ENCODE measurements at places on chromosomes 2 and 18.

DNA sequence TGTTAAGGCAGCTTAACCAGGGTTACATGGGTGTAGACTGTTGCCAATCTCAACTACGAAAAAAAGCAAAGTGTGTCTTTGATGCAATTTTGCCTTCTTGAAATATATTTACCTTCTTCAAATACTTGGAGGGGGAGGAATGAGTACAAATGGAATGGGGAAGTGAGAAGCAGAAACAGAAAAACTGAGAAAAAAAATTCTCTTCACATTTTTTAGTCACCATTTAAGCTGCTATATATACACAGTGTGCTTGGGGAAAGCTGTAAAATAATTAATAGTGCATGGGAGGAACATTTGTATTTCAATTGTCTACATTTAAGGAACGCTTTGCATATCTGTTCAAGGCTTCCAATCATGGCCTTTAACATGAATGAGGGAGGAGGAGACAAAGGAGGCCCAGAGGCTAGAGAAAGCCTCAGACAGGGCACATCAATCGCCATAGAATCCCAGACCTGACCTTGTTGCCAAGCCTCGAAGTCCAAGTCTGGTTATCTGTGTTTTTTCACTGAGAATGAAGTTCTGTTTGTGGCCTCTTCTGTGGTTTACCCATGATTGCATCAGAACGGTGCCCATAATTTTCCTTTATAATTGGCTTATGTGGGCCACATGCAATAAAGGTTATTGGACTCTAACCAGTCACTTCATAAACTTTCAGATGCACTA is 158.6 kb downstream of the PIK3C3 start:
- no peak for DNase-seq

- DNase-seq = peak; percentile 88
Observed at GRCh38 chr18:32091724-32092421, at the start of gene RNF138. Gene RNF138 (plus strand): TSS chr18:32091874. CDS start chr18:32092777, 903 bp downstream.

GRCh38 chr2:84393829-84394228 is 65.3 kb downstream of the SUCLG1 start:
- DNase-seq = no peak

DNA sequence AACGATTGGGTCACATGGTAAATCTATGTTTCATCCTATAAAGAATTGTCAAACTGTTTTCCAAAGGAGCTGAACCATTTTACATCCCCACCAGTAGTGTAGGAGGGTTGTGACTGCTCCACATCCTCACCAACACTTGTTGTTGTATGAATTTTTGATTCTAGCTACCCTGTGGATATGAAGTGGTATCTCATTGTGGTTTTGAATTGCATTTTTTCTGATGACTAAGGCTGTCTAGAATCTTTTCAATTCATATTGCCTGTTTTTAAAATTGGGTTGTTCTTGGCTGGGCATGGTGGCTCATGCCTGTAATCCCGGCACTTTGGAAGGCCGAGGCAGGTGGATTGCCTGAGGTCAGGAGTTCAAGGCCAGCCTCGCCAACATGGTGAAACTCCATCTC is 44.5 kb downstream of the TXNL1 start:
- DNase-seq = no peak

- DNase-seq = no peak
Observed at GRCh38 chr18:37946324-37946723, 380.7 kb upstream of the CELF4 start.

DNA sequence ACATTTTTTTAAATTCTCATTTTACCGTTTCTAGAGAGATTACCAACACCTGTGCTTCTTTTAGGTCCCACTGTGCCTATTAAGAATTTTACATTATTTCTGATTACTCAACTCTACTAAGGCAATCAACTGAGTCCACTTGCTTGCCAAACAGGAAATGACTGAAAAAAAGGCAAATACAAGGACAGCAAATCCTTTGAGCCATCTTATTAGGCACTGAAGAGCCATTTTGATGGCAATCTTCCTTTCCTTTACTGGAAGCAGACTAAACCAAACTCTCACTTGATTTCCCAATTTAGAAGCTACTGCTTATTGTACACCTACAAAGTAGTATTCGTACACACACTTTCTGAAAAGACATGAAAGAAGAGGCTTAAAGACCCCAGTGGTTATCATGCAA is 121.4 kb upstream of the COL3A1 start:
- no peak for DNase-seq

DNA sequence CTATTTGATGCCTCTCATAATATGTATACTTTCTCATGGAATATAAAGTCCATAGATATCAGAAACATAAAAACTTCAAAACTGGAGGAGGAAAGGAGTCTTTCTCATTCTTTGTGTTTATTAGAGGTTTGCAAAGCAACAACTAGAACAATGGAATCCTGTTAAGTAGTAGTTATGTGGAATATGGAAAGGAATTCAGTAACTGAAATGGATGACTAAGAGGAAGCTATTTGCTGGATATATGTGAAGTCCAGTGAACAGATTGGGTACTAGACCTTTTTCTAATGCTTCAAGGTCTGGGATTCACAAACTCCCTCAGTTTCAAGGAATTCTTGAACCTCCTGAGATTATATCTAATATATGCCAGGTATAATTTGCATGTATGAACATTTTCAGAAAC is 353.6 kb upstream of the FANCL start:
- DNase-seq = no peak

DNA sequence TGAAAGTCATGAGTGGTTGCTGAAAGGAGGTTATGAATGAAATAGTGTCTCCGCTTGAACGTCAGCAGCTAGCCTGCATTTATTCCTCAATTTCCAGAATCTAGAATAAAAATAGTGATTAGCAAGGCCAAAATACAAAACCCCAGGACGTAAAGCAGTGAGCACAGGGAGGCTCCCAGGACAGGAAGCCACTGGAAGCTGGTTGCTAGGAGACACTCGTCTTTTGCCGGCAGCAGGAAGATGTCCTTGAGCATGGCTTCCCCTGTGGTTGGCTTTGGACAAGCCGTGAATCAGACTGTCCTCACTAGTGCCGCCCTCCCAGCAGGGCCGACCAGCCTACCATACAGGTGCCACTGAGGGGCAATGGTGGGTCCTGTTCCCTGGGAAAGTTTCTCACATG is 374.4 kb downstream of the MTX2 start:
- DNase-seq = no peak

- DNase-seq = no peak
Observed at GRCh38 chr2:34738691-34739090, 1139.6 kb upstream of the FAM98A start.

DNA sequence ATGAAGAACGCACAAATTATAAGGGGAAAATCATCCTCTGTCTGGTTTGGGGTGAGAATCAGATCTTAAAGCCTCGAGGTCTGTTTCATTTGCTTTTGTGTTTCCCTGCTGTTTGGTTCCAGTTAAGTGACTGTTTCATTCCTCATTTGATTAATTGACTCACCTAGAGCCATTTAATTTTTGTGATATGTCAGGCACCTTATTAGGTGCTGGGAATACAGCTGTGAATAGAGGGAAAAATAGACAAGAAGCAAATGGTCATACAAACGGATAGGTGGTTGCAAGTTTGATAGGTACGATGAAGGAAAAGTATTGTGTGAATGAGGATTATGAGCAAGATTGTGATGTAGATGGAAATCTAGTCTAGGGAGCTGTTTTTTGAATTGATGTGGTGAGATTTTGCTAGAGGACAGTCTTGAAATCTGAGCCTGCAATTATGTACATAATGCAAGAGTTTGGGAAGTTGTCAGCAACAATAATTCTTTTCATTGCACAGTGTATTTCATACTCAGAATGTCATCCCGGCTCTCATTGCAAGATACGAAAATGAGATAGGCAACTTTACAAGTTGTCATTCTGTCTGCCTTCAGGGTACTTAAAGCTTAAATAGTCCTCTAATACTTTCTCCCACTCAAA is 2.2 kb downstream of the ACSL3 start:
- DNase-seq = no peak

GRCh38 chr2:101251844-101252407 is 760 bp upstream of the CNOT11 start:
- DNase-seq = peak; percentile 24

DNA sequence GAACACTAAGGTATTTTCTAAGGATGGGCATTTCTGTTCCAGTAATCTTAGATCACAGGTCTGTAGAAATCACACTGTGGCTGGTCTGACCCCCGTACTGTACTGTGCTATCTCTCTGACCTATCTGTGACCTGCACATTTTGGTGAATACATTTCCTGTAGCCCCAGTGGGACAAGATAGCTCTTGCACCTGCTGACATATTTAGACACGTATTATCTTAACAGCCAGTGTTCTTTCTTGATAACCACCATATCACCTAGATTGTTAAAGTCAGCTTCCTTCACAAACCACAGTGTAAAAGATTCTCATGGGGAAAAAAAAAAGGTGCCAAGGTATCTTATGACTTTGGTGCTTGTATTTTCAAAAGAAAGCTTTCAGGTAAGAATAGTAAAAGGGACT is 39.8 kb upstream of the TMEM247 start:
- DNase-seq = no peak

GRCh38 chr2:206616151-206616550 is 26.1 kb upstream of the FAM237A start:
- DNase-seq = no peak

- peak; percentile 24 for DNase-seq
Observed at GRCh38 chr2:96264656-96265348, 995 bp downstream of the TMEM127 start.

DNA sequence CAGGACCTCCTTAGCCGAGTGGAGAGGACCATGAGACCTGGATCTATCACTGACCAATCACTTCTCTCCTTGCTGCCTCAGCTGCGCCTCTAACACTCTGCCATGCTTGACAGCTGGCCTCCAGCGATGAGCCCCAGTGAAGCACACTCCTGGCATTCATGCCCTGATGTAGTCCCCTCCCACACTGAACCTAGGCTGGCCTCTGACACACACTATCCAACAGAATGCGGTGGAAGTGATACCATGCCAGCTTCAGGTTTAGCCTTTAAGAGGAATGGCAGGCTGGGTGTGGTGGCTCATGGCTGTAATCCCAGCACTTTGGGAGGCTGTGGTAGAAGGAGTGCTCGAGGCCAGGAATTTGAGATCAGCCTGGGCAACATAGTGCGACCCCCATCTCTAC is 73.7 kb upstream of the LAPTM4A start:
- DNase-seq = no peak

GRCh38 chr2:218272531-218273212 is 2.4 kb downstream of the PNKD start:
- DNase-seq = peak; percentile 79

Measured in stimulated activated CD4-positive, alpha-beta T cell treated with anti-CD3 and anti-CD28 coated beads, Interleukin-2, amount 100 ng/mL, for 24 hours (primary cell).